ENCODE measurements at places on chromosomes 12 and 14.

DNA sequence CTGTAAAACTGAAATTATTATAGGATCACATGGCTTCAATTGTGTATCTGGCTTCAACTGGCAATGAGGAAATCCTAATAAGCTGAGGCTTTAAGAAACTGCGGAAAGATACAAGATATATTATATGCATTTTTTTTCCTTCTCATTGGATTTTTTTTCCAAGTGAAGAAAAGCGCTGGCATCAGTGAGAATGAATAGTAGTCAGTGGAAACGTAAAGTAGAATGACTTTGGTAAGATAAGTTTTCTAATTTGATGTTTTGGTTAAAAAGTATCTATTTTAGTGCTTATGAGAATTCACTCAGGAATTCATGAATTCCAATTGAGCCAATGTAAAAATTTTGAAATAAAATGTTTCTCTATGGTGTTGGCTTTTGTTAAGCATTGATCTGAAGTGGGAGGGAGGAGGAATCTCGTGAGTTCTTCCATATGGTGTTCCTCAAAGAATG lies 173.5 kb upstream of the FRMD6 start:
- no peaks in the 10 kb centered on the region for H3K4me1 ChIP-seq
- no peak for DNase-seq
- no peaks in the 10 kb centered on the region for H3K36me3 ChIP-seq
- H3K27ac ChIP-seq = no peak overlapping the region
- H3K4me3 ChIP-seq = no peak overlapping the region

DNA sequence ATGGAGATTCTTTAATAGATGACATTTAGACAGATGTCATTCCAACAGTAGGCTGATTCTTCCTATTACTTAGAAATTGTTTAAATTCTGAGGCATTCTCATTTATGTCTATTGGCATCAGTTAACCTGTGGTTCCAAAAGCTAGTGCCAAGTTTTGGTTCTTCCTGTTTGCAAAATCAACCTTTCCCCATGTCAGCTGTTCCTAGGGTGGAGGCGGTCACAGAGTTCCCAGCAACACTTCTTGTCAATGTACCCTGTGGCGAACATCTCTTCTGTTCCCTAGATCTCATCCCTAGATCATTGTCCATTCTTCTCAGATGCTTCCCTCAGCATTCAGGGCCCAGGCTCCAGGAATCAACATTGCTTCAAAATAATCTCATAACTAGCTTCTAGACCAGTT lies 140.9 kb downstream of the PHLDA1 start:
- H3K36me3 ChIP-seq = no peaks in the 10 kb centered on the region
- no peak for DNase-seq
- H3K27ac ChIP-seq = no peak overlapping the region
- H3K4me3 ChIP-seq = no peak overlapping the region

GRCh38 chr12:119544765-119545625 lies 48.6 kb upstream of the TMEM233 start:
- no peaks in the 10 kb centered on the region for H3K36me3 ChIP-seq
- no peak overlapping the region for H3K27ac ChIP-seq
- peak; percentile 31 for DNase-seq
- H3K27me3 ChIP-seq = peaks cover 60% of the 10 kb centered on the region
- H3K4me3 ChIP-seq = no peak overlapping the region
- H3K4me1 ChIP-seq = no peaks in the 10 kb centered on the region

- H3K27me3 ChIP-seq = no peaks in the 10 kb centered on the region
- H3K27ac ChIP-seq = peak overlapping the region; percentile 75
- H3K36me3 ChIP-seq = peaks cover 10% of the 10 kb centered on the region
- H3K4me3 ChIP-seq = peak overlapping the region; percentile 82
Measured at GRCh38 chr14:22955702-22956569, 954 bp downstream of the HAUS4 start.

GRCh38 chr14:104264495-104265265 lies 126.3 kb downstream of the KIF26A start:
- no peaks in the 10 kb centered on the region for H3K36me3 ChIP-seq
- H3K27ac ChIP-seq = no peak overlapping the region
- H3K27me3 ChIP-seq = peaks cover 28% of the 10 kb centered on the region
- H3K4me1 ChIP-seq = no peaks in the 10 kb centered on the region
- H3K4me3 ChIP-seq = no peak overlapping the region

- no peaks in the 10 kb centered on the region for H3K4me1 ChIP-seq
- no peak overlapping the region for H3K4me3 ChIP-seq
- H3K36me3 ChIP-seq = no peaks in the 10 kb centered on the region
- DNase-seq = no peak
- no peak overlapping the region for H3K27ac ChIP-seq
Measured at GRCh38 chr14:71803539-71804260, 128.5 kb upstream of the RGS6 start.

DNA sequence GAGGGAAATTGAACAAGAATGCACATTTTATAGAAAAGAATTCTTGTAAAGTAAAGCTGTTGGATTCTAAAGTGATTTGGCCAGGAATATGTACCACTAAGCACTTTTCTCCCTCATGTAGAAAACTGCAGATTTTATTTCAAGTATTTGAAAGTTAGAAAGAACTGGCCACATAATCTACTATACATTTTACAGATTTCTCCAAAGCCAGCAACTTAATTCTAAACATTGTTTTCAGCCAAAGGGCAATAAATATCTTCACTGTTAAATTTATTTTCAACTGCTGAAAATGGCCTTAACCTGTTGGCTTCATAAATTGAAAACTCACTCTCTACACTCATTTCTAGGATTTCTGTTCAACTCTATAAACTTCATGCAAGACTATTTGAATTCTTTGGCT lies 15.6 kb upstream of the KERA start:
- H3K4me3 ChIP-seq = no peak overlapping the region
- no peaks in the 10 kb centered on the region for H3K36me3 ChIP-seq
- H3K27me3 ChIP-seq = no peaks in the 10 kb centered on the region
- H3K27ac ChIP-seq = no peak overlapping the region
- H3K4me1 ChIP-seq = no peaks in the 10 kb centered on the region

DNA sequence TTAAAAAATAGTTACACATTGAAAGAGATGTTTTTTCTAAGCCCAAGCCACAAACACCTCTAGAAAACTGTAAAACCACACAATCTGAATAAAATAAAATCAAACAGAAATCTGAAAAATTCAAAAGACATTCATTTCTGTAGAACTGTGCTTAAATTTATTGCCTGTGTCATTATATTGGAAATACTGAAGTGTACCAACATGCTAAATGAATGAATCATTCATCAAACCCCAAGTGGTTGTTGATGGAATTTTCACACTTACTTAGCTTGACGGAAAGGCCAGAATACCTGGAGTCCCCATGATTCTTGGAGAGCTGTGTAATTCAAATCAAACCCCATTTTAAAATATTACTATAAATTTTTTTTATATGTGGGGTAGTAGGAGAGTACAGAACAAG lies 2.7 kb downstream of the KITLG start:
- H3K4me1 ChIP-seq = peaks cover 5% of the 10 kb centered on the region
- peaks cover 35% of the 10 kb centered on the region for H3K27me3 ChIP-seq
- no peak overlapping the region for H3K4me3 ChIP-seq
- DNase-seq = no peak

GRCh38 chr12:29930503-29930902 lies 146.8 kb upstream of the TMTC1 start:
- no peak for DNase-seq
- H3K36me3 ChIP-seq = peaks cover 1% of the 10 kb centered on the region
- H3K27ac ChIP-seq = no peak overlapping the region
- H3K27me3 ChIP-seq = no peaks in the 10 kb centered on the region

- no peaks in the 10 kb centered on the region for H3K27me3 ChIP-seq
- H3K4me3 ChIP-seq = no peak overlapping the region
- H3K4me1 ChIP-seq = peaks cover 31% of the 10 kb centered on the region
- H3K27ac ChIP-seq = no peak overlapping the region
Measured at GRCh38 chr14:24219080-24219479, 3.2 kb upstream of the MDP1 start.

- H3K4me1 ChIP-seq = no peaks in the 10 kb centered on the region
- peaks cover 1% of the 10 kb centered on the region for H3K36me3 ChIP-seq
Measured at GRCh38 chr14:85535991-85536832, 6.3 kb downstream of the FLRT2 start.

- peaks cover 16% of the 10 kb centered on the region for H3K27me3 ChIP-seq
- DNase-seq = no peak
- H3K36me3 ChIP-seq = no peaks in the 10 kb centered on the region
- peaks cover 7% of the 10 kb centered on the region for H3K4me1 ChIP-seq
Measured at GRCh38 chr14:99699861-99700260, 15.8 kb downstream of the CYP46A1 start.

DNA sequence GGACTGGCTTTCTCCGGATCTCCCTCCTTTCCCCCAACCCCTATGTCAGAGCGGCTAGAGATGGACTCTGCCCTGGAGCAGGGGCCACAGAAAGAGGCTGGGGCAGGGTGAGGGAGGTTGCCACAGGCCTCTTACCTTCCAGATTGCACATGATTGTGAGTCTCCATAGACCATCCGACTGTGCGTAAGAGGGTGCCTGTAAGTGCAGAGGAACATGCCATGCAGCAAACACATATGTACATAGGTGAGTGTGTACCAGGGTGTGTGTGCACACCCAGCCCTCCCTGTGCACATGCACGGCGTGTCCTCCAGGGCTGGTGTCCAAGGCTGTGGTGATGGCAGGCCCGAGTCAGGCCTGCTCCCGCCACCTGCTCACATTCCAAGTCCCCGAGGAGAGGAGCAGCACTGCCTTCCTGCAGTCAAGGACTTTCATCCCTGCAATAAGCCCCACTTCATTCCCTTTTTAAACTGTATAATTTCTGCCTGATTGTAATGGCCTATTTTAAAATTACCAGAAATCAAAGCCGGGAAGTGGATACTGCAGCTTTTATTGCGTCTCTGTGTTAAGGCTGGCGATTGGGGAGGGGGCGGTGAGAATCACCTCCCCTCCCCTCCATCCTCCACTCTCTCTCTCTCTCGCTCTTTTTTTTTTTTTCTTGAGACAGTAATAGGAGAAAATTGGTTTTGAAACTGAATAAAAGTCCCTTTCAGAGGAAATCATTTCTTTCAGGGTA lies 28.5 kb downstream of the FAM222A start:
- no peaks in the 10 kb centered on the region for H3K4me1 ChIP-seq
- no peak overlapping the region for H3K27ac ChIP-seq
- H3K4me3 ChIP-seq = no peak overlapping the region
- peaks cover 3% of the 10 kb centered on the region for H3K36me3 ChIP-seq
- H3K27me3 ChIP-seq = no peaks in the 10 kb centered on the region

- no peak overlapping the region for H3K27ac ChIP-seq
- H3K36me3 ChIP-seq = peaks cover 1% of the 10 kb centered on the region
- H3K27me3 ChIP-seq = no peaks in the 10 kb centered on the region
- H3K4me3 ChIP-seq = no peak overlapping the region
- DNase-seq = no peak
Measured at GRCh38 chr12:70094467-70094866, 148.8 kb upstream of the CNOT2 start.

DNA sequence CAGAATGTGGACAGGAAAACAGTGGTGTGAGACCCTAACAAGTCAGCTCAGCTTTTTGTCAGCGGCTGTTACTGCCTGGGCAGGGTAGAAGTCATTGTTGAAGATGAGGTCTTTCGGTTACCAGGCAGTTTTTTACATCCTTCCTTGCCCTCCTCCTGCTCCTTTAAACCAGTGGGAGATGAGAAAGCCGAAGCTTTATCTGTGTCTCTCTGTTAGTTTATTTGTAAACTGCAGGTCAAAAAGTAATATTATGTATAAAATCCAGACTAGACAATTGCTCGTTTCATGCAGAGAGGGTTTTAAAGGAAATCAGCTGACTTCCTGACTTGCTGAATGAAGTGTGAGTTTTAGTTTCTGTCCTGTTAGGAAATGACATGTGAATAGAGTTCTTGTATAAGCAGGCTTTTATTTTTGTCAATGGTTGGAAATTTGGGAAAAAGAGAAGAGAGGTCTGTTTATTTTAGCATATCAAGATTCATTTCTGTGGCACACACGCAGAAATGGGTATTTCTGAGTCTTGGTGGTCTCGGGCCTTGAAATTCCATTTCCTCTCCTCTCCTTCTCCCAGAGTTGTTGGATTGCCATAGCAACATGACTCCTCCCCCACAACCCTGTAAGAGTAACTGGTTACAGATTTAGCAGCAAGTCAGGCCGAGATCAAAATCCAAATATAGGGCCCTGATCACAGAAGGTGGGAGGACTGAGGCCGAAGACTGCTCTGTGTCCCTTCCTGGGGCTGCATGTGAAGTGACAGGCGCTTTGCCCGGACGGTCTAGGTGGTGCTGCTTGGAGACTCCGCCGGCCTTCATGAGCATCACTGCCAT lies 60.8 kb downstream of the SAMD4A start:
- H3K36me3 ChIP-seq = no peaks in the 10 kb centered on the region
- H3K4me3 ChIP-seq = peak overlapping the region; percentile 61
- no peak for DNase-seq
- peaks cover 4% of the 10 kb centered on the region for H3K27me3 ChIP-seq
- H3K27ac ChIP-seq = peak overlapping the region; percentile 91

DNA sequence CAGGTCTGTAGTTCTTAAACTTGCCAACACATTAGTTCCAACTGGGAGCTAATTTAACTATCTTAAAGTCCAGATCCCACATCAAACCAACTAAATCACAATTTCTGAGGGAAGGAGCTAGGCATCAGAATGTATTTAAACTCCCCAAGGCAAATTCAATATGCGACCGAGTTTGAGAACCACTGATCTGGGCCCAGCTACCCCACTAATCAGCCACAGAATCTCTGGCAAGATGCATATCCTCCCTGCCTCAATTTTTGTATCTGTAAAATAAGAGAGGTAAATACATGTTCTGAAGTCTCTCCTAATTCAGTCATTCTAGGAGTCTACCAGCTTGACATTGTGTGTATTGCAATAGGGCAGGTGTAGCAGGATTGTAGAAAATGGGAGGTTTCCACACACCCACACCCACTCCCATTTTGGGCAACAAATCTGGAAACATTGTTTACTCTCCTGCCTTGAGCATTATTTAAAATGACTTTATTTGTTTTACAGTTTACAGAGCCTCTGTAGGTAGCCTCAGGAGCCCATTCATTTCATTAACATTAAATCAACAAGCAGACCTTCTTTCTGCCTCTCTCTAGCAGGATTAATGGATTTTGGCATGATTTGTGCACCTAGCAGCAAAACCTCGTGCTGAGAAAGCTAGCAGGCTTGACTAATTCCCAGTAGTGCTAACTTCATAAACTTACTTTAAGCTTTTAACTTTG lies 15.6 kb downstream of the LGR5 start:
- H3K4me1 ChIP-seq = no peaks in the 10 kb centered on the region
- H3K27ac ChIP-seq = no peak overlapping the region
- H3K4me3 ChIP-seq = no peak overlapping the region
- H3K36me3 ChIP-seq = no peaks in the 10 kb centered on the region

- H3K36me3 ChIP-seq = peaks cover 2% of the 10 kb centered on the region
- no peaks in the 10 kb centered on the region for H3K27me3 ChIP-seq
- DNase-seq = no peak
- no peaks in the 10 kb centered on the region for H3K4me1 ChIP-seq
Measured at GRCh38 chr12:120981407-120981941, 3.1 kb downstream of the HNF1A start.

DNA sequence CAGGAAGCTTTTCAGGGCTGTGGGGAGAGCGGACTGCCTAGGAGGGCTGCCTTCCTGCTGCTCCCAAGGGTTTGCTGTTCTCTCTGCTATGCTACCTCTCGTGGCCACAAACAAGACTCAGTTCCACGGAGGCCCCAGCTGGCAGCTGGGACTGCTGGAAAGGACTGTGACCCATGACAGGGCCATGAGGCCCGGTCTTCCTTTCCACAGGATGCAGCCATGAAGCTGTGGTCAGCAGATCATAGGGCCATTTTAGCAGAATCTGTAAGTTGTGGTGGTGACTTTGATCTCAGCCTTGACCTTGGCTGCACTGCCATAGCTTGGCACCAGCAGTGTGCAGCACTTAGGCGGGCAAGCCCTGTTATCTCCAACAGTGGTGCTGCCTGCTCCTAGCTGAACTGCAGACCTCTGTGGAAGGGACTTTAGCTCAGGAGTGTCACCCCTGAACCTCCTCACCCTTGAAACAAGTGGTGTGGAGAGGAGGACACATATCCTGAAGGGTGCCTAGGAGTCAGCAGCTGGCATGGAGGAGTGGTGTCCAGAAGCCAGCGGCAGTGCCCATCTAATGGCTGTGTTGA lies 12.3 kb downstream of the KRT80 start:
- H3K27me3 ChIP-seq = peaks cover 25% of the 10 kb centered on the region
- H3K27ac ChIP-seq = no peak overlapping the region
- no peak for DNase-seq
- H3K36me3 ChIP-seq = no peaks in the 10 kb centered on the region
- H3K4me1 ChIP-seq = no peaks in the 10 kb centered on the region
- no peak overlapping the region for H3K4me3 ChIP-seq
